Activated CD4-positive, alpha-beta T cell treated with anti-CD3 and anti-CD28 coated beads, Interleukin-2, amount 50 U/mL, for 4 hours (primary cell): ENCODE measurements at places on chromosomes 16 and 17.

GRCh38 chr17:47821424-47822391, at the start of gene OSBPL7:
Gene OSBPL7 (minus strand): TSS chr17:47821794. CDS start chr17:47820278, 1,516 bp downstream.
- DNase-seq = peak; percentile 70

GRCh38 chr17:2508035-2508434, 3.7 kb downstream of the METTL16 start:
- no peak for DNase-seq

GRCh38 chr17:58677194-58677880, 14.5 kb downstream of the TEX14 start:
- no peak for DNase-seq

- peak; percentile 36 for DNase-seq
These were observed 29.0 kb downstream of the KDM8 start for GRCh38 chr16:27232061-27232900.

DNA sequence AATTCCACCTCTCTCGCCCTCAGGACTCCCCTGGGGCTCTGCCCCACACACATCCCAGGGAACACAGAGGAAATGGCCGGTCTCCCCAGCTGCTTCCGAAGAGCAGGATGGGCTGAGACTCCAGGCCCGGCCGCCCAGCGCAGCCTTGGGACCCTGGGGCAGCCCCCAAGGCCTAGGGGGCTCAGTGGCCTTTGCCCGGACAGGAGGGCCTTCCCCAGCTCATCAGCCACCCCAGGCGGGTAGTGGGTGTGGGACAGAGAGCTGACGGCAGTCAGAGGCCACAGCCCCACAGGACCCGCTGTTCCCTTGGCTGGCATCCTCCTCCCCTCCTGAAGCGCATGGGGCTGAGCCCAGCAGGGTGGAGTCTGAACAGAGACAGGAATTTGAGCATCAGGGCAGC, 6.2 kb upstream of the CBFA2T3 start:
- no peak for DNase-seq

GRCh38 chr17:74750327-74751069, 2.1 kb downstream of the NHERF1 start:
- no peak for DNase-seq

- DNase-seq = no peak
These were observed 33.9 kb downstream of the CYTH1 start for GRCh38 chr17:78748048-78748729.

GRCh38 chr17:4534928-4535666, 20.1 kb downstream of the MYBBP1A start:
- DNase-seq = no peak

GRCh38 chr17:40323391-40324381, 14.7 kb downstream of the RARA start:
- DNase-seq = peak; percentile 58

GRCh38 chr17:81110488-81111040, 54.7 kb upstream of the PVALEF start:
- no peak for DNase-seq

DNA sequence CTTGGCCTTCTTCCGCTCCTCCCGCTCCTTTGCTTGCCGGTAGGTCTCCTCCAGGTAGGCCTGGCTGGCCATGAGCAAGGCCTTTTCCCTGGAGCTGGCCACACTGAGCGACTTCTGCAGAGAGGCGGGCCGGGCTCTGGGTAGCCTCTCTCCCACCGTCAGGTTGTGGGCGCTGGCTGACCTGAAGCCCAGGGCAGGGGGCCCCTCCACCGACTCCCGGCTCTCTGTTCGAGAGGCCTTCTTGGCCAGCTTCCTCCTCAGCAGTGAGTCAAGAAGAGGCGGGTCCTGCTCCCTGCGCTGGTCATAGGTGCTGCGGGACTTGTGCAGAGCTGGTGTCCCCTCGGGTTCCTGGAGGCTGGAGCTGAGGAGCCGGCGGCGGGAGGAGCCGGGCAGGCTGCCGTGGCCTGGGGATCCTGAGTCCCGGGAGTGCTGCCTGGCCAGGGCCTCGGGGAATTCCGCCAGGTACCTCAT, 12.8 kb downstream of the GPR179 start:
- DNase-seq = no peak

GRCh38 chr17:32516450-32516849, 29.7 kb downstream of the CDK5R1 start:
- no peak for DNase-seq

GRCh38 chr16:51538707-51539498, 387.8 kb upstream of the SALL1 start:
- no peak for DNase-seq

GRCh38 chr17:75737133-75737962, 16.1 kb downstream of the ITGB4 start:
- no peak for DNase-seq

DNA sequence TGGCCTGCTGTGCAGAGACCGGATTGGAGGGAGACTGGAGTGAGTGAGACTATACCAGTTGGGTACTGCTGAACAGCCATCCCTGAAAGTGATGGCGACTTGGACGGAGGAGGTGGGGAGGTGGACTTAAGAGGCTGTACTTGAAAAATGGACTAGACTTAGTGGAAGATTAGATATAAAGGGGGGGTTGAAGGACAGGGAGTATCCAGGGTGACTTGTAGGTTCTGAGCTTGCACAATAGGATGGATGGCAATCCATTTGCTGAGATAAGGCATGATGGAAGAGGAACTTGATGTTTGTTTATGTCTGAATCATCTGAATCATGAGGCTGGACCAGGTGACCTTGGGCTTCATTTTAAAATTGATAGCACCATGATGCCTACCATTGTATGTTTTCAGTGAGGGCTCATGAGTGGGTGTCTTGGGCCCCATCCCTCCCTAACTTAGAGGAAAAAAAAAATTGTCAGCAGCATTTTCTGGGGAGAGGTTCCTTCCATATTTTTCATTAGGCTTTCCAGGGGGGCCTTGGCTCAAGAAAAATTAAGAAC, 41.2 kb downstream of the PRKCA start:
- DNase-seq = no peak

DNA sequence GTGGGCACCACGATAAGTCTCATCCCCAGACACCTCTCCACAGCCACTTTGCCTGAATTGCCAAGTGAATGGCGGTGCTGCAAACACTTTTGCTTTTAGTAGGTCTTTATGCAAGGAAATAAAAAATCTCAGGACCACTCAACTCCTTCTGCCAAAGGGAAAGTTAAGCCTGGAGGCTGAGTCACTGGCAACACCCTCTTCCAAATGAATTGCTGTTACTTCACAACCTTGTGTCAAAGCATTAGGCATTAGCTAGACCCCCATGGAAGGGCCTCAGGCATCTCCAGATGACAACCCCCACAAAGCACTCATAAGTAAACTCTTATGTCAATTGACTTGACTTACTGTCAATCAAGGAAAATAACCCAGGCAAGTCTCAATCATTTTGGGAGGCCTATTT, 43.0 kb downstream of the RNF112 start:
- no peak for DNase-seq

- peak; percentile 12 for DNase-seq
These were observed 39.0 kb upstream of the AKAP1 start for GRCh38 chr17:57045868-57046704.

GRCh38 chr17:59506894-59507726, 58.3 kb upstream of the DHX40 start:
- no peak for DNase-seq

GRCh38 chr17:40936976-40937375, 470 bp downstream of the KRT23 start:
- DNase-seq = no peak

DNA sequence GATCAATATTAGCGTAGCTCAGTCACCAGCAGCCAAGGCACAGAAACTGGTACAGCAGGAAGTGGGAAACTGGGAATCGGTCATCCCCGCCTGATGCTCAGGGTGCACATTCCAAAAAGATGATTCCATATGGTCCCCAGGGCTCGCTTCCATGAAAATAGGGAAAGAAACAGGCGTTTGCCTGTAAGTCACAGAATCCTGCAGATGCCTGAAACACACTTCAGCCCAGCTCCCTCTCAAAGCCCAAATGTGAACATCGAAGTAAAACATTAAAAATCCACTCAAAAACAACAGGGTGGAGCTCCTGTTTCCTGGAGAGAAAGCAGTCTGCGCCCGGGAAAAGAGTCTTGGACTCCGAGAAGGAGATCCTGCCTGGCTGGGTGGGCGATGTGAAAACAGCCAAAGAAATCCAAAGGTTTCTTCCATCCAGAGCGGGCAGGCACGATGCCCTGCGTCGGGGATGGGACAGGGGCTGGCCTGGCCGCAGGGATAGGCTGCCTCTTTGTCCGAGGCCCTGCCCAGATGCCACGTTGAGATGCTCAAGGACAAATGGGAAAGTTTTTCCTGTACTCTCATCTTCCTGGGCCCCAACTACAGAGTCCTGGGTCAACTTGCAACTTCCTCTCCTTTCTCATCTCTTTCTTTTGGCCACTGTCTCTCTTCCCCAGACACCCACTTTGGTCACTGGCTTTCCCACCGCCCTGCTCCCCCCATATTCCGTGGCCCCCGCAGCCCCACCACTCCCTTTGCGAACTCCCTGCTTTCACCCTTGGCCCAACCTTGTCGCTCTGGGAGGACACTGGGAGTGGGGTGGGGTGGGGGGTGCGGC, 743 bp downstream of the WIPI1 start:
- no peak for DNase-seq

DNA sequence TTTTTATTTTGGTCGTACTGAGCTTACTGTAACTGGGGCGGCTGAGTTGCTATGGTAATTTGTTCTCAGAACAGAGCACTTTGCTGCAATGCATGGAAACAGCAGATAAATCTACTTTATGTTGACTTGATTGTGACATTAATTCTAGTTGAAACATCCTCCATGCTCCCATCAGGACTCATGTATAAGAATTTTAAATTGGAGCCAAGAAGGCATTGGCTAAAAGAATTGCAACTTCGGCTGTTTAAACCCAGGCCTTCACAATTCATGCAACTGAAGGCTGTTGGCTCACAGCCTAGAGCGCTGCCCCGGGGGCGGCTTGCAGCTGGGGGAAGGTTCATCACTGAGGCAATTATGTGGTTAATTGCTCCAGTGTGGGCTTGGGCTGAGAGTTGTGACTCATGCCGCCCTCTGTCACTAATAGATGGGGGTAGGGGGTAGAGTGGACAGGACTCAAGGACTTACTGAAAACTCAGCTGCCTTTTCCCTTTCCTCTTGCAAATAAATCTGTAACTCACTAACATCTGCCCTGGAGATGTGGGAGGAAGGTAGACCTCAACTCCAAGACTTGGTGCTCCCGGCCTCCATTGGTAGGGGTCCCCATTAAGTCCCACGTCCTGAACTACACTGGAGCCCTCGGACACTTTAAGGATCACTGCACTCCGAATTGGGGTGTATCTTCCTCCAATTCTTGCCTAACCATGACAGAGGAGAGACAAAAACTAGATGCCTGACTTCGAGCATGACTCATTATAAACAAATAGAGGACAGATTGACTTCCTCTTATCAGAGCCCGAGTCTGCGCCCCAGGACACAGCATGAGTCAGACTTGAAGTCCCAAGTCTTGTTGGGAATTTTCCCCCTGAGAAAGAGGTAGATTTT, 37.5 kb downstream of the ERCC4 start:
- no peak for DNase-seq

- peak; percentile 35 for DNase-seq
These were observed 881 bp downstream of the MLLT6 start for GRCh38 chr17:38705803-38706504.

DNA sequence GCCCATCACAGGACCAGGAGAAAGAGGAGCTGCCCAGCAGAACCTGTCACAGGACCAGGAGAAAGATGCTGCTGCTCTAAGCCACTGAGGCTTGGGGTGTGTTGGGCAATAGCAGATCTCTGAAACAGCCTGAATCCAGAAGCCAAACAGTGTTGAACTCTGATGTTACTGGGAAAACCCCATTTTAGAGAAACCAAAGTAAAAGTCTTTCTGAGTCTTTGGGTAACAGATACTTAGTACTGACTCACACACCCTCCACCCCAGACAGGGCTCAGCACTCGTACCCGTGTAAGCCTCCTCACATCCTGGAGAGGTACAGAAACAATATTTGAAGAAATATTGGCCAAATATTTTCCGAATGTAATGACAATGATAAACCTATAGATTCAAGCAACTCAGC, 82.8 kb upstream of the GNG13 start:
- DNase-seq = no peak

- peak; percentile 6 for DNase-seq
These were observed 94.2 kb downstream of the NTN1 start for GRCh38 chr17:9115214-9116191.

GRCh38 chr16:89903908-89904515, 14.7 kb upstream of the MC1R start:
- no peak for DNase-seq

DNA sequence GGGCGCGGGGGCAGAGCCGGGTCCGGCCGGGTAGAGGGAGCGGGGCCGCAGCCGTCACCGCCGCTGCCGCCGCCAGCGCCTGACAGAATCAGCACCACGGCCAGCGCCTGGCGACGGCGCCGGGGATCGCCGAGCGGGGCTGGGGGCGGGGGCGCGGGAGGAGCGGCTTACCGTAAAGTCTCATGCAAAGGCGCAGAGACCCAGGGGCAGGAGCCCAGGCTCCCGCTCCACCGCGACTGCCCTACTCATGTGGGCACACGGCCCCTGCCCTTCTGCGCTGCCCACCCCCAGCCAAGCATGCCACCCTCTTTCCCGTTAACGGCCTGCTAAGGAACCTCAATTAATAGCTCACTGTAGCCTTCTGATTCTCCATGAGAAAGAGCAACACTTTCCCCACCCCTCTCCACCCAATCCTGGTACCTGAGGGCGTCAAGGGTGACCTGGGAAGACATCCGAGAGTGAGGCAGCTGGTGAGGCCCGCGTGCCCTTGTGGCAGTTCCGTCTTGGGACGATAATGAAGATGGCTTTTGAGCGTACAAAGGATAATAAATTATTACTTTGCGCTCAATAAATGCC, at the start of gene SEZ6:
Gene SEZ6, minus strand, starts transcription at position 98 of the 576 bp plus-strand sequence. CDS start 164 bp downstream, outside the sequence.
- DNase-seq = peak; percentile 39

- DNase-seq = no peak
These were observed 5.2 kb downstream of the SLFN11 start for GRCh38 chr17:35368081-35368830.

DNA sequence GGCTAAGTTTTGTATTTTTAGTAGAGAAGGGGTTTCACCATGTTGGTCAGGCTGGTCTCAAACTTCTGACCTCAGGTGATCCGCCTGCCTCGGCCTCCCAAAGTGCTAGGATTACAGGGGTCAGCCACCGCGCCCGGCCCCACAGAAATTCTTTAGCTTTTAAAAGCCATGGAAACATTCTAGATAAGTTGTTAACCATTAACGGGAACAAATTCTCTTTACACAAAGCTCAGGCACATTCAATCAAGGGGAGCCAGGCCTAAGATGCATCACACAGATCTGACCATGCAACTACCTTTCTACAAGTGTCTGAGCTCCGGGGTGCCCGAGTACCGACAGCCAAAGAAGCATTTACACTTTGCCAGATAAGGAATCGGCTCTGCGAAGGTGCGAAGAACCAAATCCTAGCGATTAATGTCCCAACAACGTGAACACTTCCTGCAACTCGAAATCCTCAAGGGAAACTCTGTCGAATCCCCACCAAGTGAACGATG, 1.0 kb downstream of the EMC8 start:
- no peak for DNase-seq

GRCh38 chr17:70796757-70797156, 627.4 kb downstream of the KCNJ2 start:
- no peak for DNase-seq

DNA sequence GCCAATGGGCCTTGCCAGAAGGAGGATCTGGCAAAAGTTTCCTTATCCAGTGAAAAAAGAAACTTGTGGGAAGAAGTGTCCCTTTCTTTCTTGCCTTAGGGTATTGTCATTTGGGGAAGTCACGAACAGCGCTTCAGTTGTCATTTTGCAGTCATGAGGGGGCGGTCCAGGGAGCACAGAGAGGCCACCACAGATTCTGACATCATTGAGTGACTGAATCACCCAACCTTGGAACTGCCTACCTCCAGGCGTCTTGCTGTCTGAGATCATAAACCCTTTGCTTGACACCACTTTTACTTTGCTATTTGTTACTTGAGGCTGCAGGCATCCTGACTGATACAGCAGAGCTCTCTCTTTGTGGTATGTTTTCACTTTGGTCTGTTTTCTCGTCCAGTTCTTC, 3.1 kb upstream of the WSCD1 start:
- no peak for DNase-seq
